IPS DF 19.7 (cell line): ENCODE measurements at places on chromosomes 2 and 18.

DNA sequence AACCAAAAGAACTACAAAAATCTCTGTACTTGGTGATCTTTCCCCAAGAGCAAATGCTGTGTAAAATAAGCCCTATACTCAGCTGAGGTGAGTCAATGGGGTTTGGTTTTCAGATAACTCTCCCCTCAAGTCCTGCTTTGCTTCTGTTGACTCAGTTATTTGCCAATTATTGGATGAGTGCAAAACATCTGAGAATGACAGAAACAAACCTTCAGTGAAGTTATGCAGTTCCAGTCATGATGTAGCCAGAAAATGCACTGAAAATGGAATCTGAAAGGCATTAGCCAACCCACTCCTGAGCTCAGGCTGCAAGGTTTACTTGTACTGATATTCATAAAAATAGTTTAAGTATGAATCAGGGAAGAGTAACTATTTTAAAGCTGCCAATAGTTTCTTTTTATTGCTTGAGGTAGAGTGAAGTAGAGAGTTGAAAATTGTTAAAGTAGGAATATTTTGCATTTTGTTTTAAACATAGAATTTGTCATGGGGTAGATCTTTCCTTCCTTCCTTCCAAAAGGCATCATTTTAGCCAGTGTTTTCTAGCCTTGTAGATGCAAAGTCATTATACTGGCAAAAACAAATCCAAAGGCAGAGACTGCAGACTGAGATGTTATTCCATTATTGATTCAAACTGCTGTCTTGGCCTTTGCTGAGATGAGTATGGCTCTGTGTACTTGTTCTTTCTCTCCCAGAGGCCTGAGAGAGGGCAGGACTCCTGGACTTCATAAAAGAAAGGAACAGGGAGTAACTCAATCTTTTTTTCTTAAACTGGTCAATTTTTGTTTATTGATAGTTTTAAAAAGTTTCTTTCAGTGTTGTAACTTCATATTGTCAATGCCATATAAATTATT, 215.3 kb downstream of the RND3 start:
- DNase-seq = no peak

- no peak for DNase-seq
These were observed 8.8 kb downstream of the DHX57 start for GRCh38 chr2:38866773-38867443.

GRCh38 chr18:47513614-47514013, 262.2 kb upstream of the SKOR2 start:
- DNase-seq = no peak

GRCh38 chr2:230434677-230435324, 18.8 kb downstream of the SP100 start:
- DNase-seq = no peak

DNA sequence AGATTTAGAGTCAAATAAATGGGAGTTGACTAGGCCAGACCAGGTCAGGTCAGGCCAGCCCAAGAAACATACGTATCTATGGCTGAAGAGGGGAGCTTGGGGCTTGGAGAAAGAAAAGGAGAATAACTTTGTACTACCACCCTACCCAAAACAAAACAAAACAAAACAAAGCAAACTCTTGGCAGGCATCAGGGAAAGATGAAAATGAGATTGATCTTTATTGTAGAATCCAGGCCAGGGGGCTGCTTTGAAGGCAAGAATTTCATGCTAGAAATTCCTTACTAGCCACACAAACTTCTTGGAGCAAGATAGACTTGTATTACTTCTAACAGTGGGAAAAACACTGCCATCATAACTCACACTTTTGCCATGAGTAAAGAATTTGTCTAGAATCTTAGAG, 26.2 kb downstream of the QPCT start:
- DNase-seq = no peak

DNA sequence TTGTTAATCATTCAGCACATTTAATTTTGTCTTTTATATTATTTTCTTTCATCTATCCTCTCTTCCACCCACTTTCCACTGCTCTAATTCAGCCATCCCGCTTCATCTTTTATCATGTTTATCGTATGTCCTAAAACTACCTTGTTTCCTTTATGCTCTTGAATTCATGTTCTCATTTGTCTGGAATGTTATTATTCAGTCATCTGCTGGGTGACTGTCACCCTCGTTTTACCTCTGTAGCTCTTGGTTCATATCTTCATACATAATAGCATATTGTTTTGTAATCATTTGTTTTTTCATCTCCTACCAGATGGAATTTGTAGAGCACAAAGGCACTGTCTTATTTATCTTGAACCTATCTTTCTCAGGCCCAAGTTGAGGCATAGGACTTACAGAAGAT, 37.0 kb downstream of the SMCHD1 start:
- no peak for DNase-seq

DNA sequence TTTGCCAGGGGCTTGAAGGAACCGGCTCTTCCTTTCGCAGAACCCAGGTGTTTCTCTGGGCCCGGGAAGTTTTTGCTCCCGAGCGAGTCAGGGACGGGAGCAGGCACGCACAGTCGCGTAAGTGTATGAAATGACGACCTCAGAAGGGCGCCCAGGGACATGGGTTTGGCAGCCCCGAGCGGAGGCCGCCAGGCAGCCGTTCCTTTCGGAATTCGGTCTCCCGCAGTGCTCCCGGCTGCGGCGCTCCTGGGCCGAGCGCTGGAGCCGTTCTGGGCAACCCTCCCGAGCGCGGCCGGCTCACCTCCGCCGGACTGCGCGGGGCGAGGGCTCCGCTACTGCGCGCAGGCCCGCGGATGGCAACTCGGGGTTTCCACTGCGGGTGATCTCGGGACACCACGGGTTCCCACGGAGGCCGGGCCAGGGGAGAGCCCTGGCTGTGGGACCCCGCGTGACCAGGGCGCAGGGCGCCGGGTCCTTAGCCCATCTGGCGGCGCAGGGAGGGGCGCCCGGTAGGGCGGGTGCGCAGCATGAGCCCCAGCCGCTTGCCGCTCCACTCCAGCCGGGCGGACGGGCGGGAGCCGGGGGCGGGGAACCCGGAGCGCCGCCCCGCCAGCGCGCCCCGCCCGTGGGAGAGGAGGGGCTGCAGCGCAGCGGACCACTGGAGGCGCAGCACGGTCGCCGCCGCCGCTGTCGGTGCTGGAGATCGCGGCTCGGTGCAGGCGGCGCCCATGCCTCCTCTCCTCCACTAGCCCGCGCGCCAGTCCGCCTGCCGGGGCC, at the start of gene OSBPL6:
Gene OSBPL6 (plus strand): TSS at position 690 of the 777 bp plus-strand sequence. CDS start 111,673 bp downstream, outside the sequence.
- DNase-seq = no peak

- no peak for DNase-seq
These were observed 21.9 kb upstream of the DNAJC10 start for GRCh38 chr2:182694189-182694588.

DNA sequence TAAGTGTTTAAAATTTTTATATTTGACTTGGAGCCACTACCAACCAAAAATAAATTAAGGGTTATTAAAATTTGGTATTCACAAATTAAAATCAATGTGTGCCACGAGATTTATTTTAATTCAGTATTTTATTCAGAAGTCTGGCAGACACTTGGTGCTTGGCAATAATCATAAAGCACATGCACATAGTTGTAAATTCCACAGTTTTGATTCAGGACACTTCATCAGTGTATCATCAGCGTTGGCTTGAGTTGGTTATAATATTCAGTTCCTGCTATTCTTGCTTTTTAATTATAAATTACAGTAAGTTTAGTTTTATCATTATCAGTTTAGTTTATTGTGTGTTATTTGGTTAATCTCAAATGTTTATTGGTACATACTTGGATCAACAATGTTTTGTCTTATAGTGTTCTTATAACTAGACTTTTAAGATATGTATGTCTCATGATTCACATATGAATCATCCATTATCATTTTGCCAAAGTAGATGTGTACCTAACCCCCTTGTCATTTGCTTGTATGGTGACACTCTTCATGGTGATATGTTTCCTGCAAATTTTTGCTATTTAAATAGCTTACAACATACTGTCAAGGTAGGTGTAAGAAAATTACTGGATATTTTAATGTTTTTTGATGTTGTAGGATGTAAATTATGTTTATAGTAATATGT, 237.9 kb downstream of the BABAM2 start:
- DNase-seq = no peak

GRCh38 chr2:130288467-130289403, 54.0 kb upstream of the IMP4 start:
- DNase-seq = peak; percentile 38

GRCh38 chr2:83850071-83850725, 608.9 kb downstream of the SUCLG1 start:
- DNase-seq = no peak

GRCh38 chr18:23302511-23302850, 150.6 kb upstream of the RIOK3 start:
- DNase-seq = no peak

- no peak for DNase-seq
These were observed 30.8 kb downstream of the CCDC93 start for GRCh38 chr2:117983040-117983439.

DNA sequence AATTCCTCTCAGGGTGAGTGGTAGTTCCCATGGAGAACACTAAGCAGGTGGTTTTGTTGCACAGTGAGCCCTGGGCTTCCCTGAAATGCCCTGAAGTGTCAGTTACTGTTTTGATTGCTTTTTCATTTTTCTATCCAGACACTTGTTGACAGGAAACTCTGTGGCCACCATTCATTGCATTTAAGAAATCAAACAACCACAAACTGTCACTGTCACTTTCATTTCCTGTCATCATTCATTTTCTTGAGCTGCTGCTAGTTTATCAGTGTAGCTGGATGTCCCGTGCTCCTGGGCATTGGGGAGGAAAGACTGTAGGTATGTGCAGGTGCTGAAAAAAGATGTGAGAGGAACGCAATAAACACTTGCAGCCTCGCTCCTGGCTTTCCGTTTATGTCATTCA, 891.6 kb upstream of the ZEB2 start:
- DNase-seq = no peak

GRCh38 chr2:207974216-207974605, 51.1 kb downstream of the PLEKHM3 start:
- DNase-seq = no peak

GRCh38 chr18:77208964-77209363, 40.7 kb upstream of the GALR1 start:
- DNase-seq = no peak

DNA sequence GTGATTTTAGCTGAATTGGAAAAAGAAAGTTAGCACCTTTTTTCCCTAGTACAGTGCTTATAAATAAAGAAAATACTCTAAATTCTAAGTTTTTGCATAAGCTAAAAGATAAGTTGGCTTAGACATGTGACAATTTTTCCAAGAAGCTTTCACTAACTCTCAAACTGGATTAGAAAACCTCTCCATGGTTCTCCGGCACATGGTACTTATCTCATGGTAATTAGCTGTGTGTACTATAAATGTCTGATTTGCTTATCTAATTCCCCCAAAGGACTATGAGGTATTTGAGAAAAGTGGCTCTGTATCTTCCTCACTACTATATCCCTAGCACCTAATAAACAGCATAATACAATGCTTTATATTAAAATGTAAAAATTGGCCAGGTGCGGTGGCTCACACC, 71.1 kb downstream of the ROCK1 start:
- no peak for DNase-seq

DNA sequence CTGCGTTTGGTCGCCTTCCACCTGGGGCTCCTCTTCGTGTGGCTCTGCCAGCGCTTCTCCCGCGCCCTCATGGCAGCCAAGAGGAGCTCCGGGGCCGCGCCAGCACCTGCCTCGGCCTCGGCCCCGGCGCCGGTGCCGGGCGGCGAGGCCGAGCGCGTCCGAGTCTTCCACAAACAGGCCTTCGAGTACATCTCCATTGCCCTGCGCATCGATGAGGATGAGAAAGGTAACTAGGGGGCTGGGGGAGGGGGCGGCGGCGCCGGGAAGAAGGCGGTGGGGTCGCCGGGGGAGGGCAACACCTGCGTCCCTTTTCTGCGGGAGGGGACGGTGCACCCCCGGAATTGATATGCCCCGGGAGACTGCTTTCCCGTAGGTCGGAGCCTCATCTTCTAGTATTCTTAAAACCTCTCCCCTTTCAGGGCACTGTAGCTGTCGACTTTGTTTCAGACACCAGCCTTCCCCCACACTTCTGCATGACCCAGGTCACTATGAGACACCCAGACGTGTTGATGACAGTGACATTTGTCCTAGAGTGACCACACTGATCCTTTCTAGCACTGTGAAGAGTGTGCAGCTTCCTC, 755 bp downstream of the SPAST start:
- DNase-seq = no peak

DNA sequence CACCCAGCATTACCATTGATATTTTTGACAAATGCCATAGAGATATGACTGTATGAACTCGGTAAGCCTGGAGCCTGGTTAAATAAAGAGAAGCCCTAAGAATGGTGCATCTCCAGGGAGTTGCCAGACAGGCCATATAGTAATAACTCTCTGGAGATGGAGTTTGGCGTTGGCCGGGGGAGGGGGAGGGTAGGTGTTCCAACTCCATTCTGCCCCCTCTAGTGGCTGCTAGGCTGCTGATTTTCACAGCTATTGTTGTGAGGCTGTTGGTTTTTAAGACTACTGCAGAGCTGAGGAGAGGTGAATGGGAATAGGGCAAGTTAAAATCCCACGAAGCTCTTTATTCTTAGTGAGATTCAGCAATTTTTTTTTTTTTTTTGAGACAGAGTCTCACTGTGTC, 99.9 kb downstream of the GALNT14 start:
- peak; percentile 52 for DNase-seq

GRCh38 chr18:75779450-75779849, 351.9 kb upstream of the SMIM21 start:
- DNase-seq = no peak

DNA sequence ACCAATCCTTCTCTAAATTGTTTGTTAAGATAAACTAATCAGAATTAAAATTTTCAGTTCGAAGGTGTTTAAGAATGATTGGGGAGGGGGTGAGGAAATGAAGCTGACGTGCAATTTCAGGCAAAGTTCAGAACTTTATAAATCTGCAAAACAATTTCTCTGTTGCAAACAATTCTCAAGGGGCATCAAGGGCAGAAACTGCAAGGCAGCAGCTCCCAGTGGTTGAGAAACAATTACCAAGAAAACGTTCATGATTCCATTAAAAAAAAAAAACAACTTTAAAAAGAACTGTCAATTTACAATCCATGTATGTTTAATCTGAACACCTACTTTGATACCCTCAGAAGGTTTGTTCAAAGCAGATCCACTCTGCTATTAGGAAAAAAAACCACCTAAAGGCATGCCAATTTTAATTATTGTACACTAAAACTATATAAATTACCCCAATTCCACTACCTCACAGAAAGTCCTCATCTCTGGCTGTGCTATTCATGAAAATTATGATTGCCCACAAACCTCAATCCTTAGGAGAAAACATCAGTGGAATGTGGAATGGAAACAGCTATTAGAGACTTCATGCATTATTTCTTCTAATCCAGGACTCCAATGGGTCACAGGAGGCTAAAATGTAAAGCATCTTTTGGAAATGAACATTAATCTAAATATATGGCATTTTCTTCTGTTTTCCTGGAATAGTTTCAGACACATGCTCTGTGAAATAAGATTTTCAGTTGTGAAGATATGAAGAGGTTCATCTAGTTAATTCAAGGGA, 119.9 kb upstream of the ACVR1C start:
- DNase-seq = no peak

DNA sequence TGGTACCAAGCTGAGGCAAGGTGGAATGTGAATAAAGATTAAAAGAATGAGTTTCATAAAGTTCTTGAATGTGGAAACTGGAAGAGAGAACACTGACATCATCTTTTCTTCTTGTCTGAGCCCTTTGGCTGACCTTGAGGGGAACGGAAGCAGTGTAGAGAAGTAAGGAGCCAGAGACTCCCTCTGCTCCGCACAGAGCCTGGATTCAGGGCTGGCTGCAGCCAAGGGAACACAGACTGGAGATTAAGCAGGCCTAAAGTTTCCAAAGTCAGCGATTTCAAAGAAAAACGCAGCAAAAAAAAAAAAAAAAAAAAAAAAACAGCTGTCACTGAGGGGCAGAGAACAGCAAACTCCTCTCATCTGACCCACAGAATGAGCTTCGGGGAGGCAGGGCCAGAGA, 19.3 kb upstream of the ALK start:
- DNase-seq = no peak

- DNase-seq = no peak
These were observed 10.7 kb downstream of the ARHGAP15 start for GRCh38 chr2:143139835-143140393.
